Stimulated activated CD4-positive, alpha-beta T cell treated with anti-CD3 and anti-CD28 coated beads, TNF-alpha, amount 100 ng/mL, for 1 hour (primary cell): ENCODE measurements at places on chromosomes 2 and 18.

DNA sequence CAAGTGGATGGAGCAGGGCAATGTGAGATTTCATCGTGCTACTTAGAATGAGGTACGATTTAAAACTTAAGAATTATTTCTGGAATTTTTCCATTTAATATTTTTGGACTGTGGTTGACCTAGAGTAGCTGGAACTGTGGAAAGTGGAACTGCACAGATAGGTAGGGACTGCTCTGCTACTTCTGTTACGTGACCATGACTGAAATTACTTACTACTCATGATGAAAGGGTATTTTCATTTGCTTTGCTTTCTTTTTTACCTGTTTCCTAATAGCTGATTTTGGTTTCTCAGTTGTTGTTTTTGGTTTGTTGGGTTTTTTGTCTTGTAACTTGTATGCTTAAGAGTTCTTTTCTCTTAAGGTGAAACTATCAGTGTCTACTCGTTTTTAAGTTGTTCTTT is 11.4 kb downstream of the UBE2E3 start:
- no peak for DNase-seq

DNA sequence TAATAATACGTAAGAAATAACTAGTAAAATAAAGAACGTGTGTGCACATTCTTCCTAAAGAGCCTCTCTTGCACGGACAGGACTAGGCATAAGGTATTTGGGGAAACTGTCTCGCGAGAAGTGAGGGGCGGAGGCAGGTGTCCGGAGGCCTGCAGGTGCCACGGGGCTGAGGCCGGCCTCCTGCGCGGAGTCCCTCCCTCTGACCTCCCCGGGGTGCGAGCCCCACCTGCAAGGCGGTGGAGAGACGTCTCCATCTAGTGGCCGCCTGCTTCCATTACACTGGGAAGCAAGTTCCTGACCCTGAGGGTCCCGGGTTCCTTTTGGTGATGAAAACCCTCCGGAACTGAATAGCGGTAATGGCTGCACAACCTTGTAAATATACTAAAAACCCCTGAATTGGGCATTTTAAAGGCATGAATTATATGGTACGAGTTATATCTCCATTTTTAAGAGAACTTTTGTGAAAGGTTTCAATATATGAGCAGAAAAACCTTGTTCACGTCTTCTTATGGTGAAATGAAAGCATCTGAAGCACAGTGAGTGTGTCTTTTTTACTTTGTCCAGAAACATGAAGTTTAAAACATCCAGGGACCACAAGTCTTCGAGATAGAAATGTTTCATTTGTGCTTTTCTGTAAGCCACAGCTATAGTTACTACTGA is 35.5 kb upstream of the CTDP1 start:
- DNase-seq = peak; percentile 57

DNA sequence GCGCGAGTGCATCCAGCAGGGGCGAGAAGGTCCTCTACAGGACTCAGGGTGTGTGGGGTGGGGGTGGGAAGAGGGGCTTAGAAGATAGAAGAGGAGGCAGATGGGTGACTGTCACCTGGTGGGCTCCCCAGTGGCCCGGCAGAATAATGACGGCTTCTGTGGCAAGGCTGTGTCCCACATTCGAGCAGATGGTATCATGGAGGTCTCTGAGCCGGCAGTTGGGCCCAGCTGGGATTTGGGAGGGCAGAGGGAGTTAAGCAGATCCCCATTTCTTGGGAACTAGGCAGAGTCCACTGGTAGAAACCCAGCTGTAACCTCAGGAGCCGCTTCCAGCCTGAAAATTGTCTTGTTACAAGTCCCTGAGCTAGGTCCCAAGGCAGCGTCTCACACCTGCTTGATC is 28.4 kb upstream of the DTNB start:
- no peak for DNase-seq

GRCh38 chr18:3246635-3247239 is 864 bp upstream of the MYL12A start:
- DNase-seq = no peak

DNA sequence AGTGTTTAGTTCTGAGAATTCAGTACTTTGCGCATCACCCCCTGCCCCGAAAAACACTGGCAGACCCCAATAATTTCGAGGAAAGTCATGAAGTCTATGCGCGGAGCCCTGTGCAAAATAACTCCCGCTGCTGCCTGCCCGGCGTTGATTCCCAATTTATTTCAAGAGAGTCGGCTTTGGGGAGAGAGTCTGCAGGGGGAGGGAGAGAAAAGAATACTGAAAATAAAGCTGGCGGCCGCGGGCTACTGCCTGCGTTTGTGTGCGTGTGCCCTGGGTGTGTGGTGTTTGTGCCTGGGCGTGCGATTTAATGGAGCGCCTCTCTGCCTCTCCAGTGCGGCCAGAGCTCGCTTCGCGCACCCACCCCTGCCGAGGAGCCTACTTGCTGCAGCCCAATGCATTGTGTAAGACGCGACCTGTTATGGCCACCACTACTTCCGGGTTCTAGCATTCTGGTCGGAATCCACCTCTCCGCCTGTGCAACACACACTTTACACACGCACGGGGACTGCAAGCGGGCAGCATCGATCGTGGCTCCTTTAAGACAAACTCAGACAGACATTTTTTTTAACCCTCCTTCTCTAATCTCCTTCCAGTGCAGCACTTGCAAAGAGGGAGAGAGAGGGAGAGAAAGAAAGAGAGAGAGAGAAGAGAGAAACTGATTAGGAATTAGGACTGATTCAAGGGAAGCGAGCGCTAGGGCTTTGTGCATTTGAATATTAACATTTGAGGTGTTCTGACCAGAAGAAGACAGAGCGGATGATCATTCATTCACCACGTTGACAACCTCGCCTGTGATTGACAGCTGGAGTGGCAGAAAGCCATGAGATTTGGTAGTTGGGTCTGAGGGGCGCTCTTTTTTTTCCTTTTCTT is at the start of gene MEIS1:
MEIS1 (plus strand) TSS at position 447 of the 870 bp plus-strand sequence. CDS start 732 bp downstream, outside the sequence.
- no peak for DNase-seq
